ENCODE measurements at places on chromosomes 11 and 22.

DNA sequence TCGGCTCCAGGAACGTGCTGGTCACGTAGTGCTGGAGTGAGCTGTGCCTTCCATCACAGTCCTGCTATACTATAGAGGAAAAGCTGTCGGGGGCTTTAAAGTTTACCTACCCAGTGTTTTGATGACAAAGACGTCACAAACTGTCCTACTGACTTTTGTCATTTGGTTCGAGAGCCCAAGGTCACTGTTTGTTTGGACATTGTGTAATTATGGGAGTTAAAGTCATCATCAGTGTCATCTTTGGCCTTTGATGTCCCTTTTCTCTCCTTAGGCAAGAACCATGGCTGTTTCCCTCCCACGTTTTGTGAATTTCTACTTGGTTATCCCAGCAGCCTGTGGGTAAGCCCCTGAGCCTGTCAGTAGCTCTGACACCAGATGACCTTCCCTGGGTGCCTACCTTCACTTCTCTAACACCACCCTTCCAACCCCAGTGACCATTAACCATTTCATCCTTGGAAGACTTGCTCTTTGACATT is 59.3 kb downstream of the SLC1A2 start:
- DNase-seq = no peak

- DNase-seq = no peak
Observed at GRCh38 chr11:130118636-130119387, 40.8 kb upstream of the ST14 start.

- DNase-seq = no peak
Observed at GRCh38 chr11:126840201-126840886, 160.2 kb downstream of the KIRREL3 start.

DNA sequence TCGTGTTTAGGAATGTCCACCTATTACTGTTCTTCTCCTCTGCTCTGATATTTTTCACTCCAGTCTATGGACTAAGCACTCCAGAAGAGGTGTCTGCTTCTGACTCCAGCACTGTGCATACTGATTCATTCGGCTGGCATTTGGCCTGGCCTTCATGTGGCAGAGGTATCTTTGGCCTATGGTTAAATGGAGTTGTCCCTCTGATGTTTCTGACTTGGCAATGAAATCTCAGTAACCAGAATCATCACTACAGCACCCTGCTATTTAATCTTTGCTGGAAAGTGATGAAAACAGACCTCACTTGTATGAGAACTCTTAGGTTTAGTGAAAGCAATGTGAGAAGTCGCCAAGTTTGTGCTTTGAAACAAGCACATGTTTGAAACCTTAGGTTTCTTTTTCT is 155.2 kb downstream of the MAML2 start:
- no peak for DNase-seq

- no peak for DNase-seq
Observed at GRCh38 chr11:68966894-68967780, 13.6 kb downstream of the MRGPRD start.

DNA sequence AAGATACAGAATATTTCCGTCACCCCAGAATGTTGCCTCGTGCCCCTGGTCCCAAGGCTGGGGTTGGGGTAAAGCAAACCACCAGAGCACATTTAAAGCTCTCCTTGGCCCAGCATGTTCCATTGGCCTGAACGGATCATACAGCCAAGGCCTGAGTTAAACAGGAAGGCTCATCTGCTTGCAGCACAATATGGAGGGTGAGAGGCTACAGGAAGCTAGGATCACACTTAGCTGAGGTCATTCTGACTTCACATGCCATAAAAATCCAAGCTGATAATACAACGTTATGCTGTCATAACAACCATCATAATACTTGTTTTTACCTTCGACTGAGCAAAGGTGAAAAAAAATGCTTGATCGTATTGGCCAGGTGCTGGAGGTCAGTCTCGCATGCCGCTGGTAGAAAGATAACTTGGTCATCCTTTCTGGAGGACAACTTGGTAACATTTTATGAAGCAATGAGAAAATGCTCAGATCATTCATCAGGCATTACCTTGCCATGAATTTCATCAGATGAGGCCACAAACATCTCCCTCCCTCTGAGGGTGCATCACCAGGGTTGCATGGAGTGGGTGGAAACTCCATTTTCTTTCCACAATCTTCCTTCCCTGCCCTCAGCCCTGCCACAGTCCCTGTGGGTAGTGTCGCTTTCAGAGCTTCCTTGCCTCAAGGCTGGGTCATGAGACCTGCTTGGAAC is 31.9 kb upstream of the RTL6 start:
- no peak for DNase-seq

DNA sequence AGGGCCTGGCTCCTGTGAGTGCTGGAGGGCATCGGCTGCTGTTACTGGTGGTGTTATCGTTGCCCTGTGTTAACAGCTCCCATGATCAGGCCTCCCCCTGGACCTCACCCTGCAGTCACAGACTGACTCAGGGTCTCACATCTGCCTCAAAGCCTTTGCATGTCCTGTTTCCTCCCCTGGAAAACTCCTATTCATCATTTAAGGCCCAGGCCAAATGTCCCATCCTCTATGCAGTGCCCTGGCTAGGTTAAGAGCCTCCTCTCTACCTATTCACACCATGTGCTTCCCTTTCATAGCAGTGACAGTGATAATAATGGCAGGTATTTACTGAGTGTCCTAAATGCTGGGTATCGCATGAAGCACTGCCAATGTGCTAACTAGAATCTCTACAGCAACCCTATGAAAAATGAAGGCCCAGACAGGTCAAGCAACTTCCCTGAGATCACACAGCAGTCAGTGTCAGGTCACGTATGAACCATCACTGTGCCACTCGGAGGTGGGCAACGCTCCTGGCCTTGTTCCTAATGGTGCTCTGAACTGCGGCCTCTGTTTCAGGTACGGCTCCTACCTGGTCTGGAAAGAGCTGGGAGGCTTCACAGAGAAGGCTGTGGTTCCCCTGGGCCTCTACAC is 9.3 kb downstream of the TSPO start:
- no peak for DNase-seq

DNA sequence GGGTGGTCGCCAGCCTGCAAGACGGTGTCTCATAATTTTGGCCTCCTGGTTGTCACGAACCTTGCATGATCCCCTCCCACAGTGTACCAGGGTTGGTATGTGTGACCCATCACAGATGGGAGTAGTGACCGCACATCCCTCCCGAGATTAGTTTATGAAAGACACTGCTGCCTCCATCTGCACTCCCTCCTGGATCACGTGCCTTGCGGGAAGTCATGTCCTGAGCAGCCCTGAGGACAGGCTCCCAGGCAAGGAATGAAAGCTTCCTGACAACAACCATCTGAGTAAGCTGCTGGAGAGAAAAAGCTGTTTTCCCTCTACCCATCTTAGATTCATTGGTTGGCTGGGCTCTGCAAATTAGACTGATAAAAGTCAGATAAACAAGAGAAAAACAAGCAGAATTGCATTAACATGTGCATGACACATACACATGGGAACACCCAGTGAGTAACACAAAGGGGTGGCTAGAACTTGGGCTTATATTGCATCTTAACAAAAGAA is 14.4 kb upstream of the PAMR1 start:
- no peak for DNase-seq

DNA sequence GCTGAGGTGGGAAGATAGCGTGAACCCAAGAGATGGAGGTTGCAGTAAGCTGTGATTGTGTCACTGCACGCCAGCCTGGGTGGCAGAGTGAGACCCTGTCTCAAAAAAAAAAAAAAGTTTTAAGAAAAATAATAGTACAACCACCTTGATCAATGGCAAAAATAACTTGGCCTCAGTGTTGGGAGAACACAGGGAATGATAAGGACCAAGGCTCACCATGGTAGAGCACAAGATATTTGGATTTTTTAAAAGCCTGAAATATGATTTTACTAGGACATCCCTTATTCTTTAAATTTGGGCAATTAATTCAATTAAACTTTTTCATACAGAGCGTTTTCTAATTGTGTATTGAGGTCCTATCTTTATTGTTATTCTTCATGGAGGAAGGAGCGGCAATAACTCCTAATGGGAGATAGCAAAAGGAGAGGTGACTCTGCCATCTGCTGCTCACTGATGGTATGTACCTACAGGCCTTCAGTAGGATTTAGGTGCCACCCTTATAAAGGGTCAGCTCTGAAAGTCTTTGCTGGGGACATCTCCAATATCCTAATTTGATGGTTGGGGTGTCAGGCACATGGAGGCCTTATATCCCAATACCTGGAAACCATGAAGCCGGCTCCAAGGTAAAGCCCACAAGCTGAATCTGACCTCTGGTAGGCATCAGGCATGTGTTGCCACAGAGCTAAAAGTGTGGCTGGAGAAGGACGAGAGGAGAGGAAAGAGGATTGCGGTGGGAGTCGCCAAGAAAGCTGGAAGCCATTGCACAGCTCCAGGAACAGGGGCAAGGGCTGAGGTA is 21.9 kb upstream of the POLD3 start:
- DNase-seq = no peak

GRCh38 chr11:103898065-103898464 is 138.4 kb upstream of the DDI1 start:
- DNase-seq = no peak

- no peak for DNase-seq
Observed at GRCh38 chr22:38850941-38851849, 7.4 kb upstream of the NPTXR start.

GRCh38 chr22:48757985-48758561 is 1069.6 kb downstream of the BRD1 start:
- DNase-seq = no peak

DNA sequence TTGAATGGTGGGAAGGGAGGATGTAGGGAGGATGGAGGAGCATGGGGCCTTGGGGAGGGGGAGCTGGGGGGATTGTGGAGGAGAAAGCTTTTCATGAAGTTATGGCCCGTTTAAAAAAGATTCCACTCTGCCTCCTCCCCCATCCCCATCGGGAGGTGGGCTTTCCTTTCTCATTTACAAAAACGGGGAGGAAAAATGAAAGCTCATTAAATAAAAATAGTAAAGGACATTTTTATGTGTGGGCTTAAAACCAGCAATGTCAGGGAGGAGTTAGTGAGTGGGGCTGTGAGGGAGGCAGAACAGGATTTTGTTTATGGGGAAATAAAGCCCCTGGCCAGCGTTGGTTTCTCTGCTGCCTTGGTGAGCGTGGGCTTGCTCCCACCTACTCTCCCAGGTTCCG is 83.2 kb downstream of the ZBTB16 start:
- no peak for DNase-seq

DNA sequence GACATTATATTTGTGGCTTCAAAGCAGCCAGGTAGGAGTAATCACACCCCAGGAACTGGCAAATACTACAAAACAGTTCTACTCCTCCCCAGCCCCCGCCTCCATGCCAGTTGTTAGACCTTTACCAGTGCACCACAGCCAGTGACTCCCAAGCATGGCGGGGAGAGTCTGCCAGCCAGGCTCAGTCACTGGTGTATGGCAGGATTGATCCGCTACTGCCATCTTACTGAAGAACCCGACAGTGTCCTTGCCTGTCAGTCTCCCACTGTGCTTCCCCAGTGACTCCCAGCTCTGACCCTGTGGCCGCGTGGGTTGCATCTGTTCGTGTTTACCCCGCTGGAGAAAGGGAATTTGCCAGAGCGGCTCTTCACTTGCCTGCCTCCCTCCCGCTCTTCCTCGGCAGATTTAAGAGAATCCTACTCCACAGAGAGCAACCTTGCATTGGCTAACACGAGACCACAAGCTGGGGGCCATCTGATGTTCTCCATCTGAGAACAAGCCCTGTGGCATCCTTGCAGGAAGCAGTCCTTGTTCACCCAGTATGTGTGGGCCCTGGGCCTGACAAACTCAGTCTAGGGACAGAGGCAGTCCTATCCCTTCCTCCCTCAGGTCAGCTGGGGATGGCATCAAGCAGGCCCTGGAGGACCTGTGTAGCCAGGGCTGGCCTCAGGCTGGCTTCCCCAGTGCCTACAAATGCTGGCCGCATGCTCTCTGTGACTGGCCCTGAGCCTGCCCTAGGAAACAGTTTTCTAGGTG is 33.1 kb downstream of the GNAZ start:
- no peak for DNase-seq

DNA sequence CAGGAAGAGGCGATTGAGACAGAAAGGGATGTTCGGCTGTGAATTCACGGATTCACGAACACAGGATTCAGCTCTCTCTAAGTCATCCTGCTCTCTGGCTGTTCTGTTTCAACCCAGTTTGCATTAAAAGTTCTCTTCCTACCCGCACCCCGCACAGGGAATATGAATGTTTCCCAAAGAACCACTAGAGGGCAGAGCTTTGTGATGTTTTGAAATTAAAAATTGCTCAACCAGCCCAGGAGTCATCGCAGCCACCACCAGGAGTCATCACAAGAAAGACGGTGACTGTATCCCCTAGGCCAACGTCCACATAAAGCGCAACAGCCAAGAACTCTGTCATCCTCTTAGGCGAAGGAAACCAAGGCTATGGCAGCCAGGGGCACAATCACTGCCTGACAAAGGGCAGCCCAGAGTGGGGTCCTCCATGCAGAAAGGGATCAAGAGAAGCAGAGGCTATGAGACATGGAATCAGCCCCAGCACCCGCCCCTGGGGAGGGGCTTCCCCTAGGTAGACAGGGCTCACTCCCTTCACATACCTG is 122.4 kb downstream of the WT1 start:
- DNase-seq = no peak

DNA sequence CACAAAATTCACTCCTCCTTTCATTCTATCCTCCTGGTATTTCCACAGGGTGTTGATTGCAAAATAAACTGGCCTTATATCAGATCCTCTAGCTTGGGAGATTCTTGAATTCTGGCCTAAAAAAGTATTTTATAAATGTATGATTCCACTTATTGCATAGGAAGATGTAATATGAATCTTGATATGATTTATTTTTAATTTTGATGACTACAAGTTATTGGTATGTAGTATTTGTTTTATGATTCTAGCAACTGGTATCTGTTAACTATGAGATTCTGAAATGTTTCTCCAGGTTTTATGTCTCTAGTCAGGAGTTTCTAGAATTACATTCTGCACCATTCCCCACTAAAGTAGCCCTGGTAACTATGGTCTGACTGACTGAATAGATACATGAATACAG is 373.9 kb upstream of the C11orf87 start:
- DNase-seq = no peak

DNA sequence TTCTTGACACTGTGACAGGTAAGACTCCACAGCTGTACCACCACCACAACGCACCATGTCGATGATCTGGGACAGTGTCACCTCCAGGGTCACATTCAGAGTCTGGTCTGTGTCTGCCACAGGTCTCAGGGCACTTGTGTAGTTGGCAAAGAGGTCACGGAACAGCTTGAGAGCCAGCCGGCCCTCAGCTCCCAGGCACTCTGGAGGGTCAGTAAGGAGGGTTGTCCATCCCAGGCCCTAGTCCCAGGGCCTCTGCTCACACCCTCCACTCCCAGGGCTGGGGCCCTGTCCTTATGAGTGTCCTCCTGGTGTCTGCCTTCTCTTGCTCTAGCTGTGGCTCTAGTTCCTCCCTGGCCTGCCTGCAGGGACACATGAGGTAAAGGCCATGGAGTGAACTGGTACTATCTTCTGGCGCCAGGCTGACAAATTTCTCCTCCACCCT is 1.4 kb downstream of the CHRNA10 start:
- DNase-seq = no peak

GRCh38 chr11:61392981-61393595 is 701 bp downstream of the TMEM216 start:
- DNase-seq = no peak
